ENCODE measurements at places on chromosomes 3 and 15. TPM values are rescaled to one million over a fixed set of nuclear protein-coding genes. Genes with fewer than 3 reads are reported as not detected.

GRCh38 chr3:34175636-34176176, 377.3 kb downstream of the PDCD6IP start:
- no peak for DNase-seq

DNA sequence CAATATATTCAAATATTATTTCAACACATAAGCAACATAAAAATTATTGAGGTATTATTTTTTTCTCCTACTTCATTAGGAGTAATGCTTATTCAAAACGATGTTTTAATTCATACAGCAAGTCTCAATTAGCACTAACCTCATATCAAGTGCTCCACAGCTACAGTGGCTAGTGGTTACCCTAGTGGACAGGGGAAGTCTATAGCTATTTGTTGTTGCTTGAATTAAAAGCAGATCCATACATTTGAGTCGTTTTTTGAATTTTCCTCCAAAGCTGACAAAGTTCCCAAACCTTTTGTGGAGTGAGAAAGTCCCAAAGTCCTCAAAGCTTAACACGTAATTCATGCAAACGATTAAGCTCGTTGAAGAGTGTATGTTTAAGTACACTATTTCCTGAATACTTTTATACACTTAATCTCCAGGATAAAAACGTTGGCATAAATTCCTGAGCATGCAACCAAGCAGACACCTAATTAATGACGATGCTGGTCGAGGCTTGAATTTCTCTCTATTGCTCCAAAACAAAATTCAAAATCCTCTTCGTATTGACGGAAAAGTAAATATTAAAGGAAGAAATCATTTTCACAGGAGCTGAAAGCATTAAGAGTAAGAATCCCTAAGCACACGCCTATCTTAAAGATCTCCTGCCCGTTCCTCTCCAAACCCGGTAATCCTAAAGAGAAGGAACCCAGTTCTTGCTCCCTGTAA, 985 bp downstream of the VPS13C start:
- no peak for DNase-seq

- DNase-seq = peak; percentile 65
Measured at GRCh38 chr15:78195735-78196201, 38.6 kb downstream of the ACSBG1 start.

GRCh38 chr3:44079916-44080315, 161.8 kb upstream of the TOPAZ1 start:
- DNase-seq = no peak

Gene VILL
- total RNA-seq = 3.8 TPM

GRCh38 chr3:76024640-76025039, 239.3 kb upstream of the ZNF717 start:
- no peak for DNase-seq

GRCh38 chr3:27311400-27311799, 57.8 kb downstream of the NEK10 start:
- DNase-seq = peak; percentile 53
